ENCODE measurements at places on chromosomes 16 and 17.

- no peak for DNase-seq
Measured at GRCh38 chr17:70290770-70291169, 121.4 kb downstream of the KCNJ2 start.

DNA sequence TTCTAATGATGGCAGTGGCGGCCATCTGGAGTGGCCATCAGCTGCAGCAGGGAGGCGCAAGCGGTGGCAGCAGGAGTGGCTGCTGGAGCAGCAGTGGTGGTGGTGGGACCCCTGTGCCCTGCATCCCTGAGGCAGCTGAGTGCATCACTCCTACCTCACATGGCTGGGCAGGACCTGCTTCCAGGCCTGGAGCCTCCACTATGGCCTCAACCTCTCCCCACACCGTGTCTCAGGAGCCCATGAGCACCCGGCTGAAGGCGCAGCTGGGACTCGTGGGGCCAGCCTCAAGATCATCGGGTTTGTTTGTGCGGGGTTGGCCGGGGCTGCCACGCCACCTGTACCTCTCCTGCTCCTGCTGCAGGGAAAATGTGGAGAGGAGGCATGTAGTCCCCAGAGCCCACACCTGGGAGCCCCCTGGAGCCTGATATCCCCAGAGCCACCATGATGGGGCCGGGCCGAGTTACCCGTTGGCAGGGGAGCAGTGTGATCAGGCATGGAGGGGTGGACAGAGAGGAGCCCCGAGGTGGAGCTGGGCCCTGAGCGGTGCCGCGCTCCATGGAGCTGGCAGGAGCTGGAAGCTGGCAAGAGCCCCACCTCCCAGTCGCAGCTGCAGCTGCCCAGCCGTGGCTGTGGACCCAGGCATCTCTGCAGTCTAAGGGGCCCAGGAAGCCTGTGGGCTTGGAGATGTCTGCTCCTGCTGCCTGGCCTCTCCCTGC is 16.7 kb downstream of the RHOT1 start:
- no peak for DNase-seq

DNA sequence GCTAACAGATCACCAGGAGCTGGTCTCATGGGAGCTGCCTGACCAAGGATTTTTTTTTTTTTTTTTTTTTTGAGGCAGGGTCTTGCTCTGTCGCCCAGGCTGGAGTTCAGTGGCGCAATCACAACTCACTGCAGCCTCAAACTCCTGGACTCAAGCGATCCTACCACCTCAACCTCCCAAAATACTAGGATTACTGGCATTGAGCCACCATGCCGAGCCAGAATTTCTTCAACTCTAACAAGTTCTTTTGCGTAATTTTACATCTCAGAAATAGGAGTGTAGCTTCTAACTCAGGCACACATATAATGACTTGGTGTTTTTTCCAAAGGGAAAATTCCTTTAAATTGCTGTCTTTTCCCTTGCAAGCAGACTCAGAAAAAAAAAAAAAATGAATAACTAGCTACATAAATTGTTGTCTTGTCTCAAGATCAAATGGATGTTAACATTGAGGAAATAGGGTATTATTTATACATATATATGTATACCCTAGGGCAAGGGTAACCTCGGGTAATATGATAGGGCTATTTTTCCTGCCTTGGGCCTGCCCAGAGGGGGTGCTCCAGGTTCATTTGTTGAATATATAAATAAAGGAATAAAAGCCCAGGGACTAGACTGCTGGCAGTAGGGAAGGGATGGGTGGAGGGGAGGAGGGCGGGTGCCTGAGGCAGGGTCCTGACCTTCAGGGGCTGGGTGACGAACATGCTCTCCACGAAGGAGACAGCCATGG is 42.8 kb upstream of the GCSH start:
- no peak for DNase-seq

- DNase-seq: no peak
Measured at GRCh38 chr16:72938795-72939164, 109.1 kb downstream of the ZFHX3 start.

DNA sequence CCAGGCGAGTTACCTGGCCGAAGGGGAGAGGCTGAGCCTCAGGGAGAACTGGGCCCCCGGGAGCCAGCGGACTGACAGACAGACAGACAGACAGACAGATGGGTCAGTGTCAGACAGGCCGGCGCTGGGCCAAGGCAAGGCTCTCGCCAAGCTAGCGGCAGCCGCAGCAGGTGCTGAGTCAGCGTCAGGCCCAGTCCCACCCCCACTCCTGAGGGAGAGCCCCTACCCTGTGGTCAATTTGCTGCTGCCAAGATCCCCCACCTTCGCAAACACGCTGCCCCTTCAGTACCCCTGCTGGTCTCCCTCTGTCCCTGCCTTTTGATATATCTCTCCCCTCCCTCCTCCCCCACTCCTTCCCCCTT is 1.5 kb downstream of the FGF11 start:
- no peak for DNase-seq

DNA sequence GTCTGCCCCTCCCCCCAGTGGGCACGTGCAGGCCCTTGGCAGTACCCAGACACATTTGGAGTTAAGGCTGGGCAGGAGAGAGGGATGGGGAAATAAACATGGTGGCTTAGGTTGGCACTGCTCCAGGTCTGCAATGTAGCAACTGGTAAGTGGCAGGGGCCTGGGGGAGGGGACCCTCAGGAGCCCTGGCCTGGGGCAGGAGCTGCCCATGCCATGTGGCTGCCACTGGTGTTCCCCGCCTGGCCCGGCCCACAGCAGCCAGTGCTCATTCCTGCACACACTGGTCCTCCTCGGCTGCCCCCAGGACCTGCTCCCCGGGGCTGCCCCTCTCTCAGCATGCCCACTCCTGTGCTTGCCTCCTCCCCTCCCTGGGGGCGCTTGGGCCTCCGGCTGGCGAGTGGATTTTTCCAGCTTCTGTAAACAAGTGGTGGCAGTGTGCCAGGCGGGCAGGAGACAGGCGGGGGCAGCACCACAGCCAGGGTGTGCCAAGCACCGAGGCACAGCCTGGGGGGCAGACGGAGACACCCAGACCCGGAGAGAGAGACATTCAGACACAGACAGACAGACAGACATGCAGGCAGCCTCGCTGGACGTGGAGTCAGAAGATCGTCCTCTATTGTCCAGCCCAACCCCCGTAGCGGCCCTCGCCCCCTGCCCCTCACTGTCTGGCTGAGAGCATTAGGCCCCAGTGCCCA is 9.4 kb downstream of the THRA start:
- DNase-seq: no peak

- no peak for DNase-seq
Measured at GRCh38 chr17:33583518-33584417, 290.7 kb upstream of the ASIC2 start.

DNA sequence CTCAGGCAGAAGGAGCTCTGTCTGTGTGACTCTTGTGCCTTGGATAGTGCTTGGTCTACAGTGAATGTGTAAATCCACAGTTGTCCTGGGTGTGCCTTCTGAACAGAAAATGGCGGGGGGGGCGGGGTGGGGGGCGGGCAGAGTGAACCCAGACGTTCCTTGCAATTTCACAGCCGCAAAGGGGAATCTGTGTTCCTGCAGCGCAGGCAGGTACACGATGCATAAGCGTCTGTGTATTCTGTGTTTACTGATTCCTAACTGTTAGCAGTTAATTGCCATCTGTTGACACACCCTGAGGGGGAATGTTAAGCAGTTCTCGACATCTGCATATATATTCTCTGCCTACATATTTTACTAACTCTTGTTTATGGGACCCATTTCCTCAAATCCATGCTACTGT is 123.5 kb upstream of the ZFHX3 start:
- no peak for DNase-seq

- no peak for DNase-seq
Measured at GRCh38 chr17:65678546-65678945, 117.1 kb upstream of the AXIN2 start.

- DNase-seq: no peak
Measured at GRCh38 chr16:86353148-86353547, 157.2 kb upstream of the FOXF1 start.

- DNase-seq: no peak
Measured at GRCh38 chr16:81493755-81494433, 49.3 kb downstream of the CMIP start.

GRCh38 chr17:28827672-28828071 is 14.9 kb downstream of the FAM222B start:
- no peak for DNase-seq

DNA sequence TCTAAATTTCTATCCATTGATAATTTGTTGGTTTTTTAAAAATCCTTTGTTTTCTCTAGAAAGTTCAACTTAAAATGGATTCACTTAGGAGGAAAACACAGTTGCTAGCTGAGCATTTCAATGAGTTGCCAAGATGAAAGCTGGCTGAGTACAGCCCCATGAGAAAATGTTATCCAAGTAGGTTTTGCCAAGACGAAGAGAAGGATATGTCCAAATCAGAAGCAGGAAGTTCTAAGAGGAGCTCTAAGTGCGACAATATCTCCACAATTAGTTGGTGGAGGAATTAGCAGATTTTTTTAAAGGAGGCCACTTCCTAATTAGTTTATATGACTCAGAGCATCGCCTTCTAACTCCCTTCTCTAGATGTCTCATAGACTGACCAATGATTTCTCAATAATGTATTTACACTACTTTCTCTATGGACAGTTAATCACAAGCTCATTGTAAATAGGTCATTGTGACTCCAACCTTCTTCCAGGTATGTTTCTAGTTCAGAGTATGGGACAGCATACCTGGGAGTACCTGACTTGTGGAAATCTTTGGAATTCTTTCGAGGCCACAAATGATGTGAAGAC is 873.3 kb upstream of the SOX9 start:
- DNase-seq: no peak

GRCh38 chr17:74742153-74742515 is 5.1 kb downstream of the RAB37 start:
- DNase-seq: peak; percentile 60

DNA sequence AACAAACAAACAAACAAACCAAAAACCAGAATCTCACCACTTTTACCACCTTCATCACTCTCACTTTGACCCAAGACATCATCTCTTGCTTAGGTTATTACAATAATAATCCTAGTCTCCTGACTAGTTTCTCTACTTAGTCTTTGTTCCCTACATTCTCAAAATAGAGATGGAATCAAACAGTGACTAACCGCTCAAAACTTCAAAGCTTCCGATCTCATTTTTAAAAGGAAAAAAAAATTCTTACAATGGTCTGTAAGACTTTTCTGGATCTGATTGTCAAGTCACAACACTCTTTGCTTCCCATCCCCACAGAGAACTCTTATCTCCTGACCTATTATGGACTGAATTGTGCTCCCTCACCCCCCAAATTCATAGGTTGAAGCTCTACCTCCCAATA is 60.9 kb downstream of the SPAG9 start:
- no peak for DNase-seq

GRCh38 chr17:75595284-75595919 is 7.8 kb downstream of the MYO15B start:
- DNase-seq: no peak

GRCh38 chr17:49834118-49834743 is 13.6 kb downstream of the TAC4 start:
- no peak for DNase-seq

DNA sequence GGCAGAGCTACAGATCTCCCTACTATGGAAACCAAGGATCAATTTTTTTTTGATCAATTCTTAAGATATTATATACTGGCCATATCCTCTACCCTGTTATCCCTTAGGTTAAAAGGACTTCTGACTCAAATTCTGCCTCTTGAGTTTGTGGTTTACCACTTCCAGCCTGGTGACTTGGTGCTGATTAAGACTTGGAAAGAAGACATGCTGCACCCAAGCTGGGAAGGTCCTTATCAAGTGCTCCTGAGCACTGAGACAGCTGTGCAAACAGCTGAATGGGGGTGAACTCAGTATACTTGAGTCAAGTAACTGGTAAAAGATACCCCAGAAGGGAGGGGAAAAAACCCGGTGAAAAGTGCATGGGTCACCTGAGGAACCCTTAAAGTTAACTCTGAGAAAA is 20.5 kb upstream of the SPACA3 start:
- DNase-seq: no peak

GRCh38 chr16:28549301-28549899 is 4.3 kb upstream of the SGF29 start:
- no peak for DNase-seq

DNA sequence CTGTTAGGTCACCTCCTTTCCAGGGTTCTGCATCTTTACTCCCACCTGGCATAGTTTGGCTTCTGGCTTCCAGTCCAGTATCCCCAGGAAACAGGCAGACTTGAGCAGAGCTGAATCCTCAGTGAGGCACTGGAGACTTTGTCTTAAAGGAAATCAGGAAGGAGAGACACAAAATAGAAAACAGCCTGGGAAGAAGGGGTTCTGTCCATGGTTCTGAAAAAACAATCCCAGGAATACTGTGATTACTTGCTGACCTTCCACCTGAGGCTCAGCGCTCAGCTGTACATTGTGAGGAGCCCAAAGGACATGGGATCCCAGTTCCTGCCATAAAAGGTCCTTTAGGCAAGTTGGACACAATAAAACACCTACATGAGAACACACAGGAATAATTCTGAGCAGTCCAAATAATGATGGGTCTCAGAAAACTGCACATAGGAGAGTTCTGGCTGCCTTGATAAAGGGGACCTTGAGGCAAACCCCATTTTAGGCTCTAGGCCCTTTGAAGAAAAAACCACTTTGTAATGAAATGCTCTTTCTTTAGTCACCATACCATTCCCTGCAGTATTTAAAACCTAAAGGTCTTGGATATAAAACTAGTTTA is 81.4 kb upstream of the CRHR1 start:
- no peak for DNase-seq

- DNase-seq: no peak
Measured at GRCh38 chr17:77160875-77161530, 20.2 kb downstream of the SEC14L1 start.

GRCh38 chr17:2545393-2545792 is 33.7 kb upstream of the METTL16 start:
- no peak for DNase-seq

DNA sequence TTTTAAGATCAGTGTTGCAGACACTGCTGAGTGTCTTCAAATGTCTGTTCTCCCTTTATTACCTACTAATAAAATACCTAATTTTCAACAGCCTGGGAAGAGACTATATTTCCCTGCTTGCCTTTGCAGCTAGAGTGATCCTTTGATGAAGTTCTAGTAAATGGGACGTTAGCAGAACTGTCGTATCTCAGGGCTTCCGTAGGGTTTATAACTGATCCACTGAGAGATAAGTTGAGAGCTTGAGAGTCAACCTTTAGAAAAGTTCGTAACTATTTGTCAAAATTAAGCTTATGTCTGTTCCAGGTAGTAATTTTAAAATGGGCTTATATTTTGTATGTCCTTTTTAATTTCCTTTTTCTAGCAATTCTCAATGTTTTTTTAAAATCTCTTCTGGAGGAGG is 527.0 kb downstream of the MAF start:
- DNase-seq: no peak

- DNase-seq: no peak
Measured at GRCh38 chr17:72913142-72913682, 179.3 kb downstream of the SLC39A11 start.

DNA sequence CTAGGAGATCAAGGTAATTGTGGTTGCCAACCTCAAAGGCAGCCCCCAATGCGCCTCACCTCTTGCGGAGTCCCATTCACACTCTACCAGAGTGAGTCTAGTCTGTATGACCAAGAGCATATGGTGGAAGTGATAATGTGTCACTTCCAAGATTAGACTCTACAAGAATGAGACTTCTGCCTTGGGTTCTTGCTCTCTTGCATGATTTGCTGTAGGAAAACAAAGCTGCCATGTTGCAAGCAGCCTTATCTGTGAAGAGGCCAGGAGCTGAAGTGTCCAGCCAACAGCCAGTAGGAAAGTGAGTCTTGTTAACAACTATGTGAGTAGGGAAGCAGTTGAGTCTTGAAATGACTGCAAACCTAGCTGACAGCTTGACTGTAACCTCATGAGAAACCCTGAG is 3.4 kb downstream of the TERF2 start:
- DNase-seq: no peak

All from GM12892 (cell line).